ENCODE measurements at places on chromosomes 3 and 15. TPM values are rescaled to one million over a fixed set of nuclear protein-coding genes. Genes with fewer than 3 reads are reported as not detected.

ACSBG1 gene
- total RNA-seq: not detected

DNA sequence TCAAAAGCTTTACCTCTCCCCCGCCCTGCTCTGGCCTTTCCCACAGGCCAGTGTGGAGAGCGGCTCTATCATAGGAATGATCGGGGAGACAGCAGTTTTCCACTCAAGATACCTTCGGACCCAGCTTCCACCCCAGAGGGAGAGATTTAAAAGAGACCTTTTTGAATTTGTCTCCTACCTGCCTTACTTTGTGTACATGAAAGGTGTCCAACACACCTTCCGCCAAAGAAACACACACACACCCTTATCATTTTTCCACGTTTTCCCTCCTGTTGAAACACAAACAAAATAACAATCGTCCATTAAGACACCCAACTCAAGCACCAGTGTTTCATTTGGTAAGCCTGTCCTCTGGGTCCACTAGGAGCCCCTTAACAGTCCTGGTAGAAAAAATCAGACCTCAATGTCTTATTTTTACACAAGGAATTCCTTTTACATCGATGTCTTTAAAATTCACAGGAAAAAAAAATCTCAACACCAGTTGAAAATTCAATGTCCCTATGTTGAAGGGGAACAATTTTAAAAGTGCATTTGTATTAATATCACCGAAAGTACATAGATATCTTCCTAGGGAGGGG lies 4.0 kb downstream of the HES1 start:
- DNase-seq: no peak

DNA sequence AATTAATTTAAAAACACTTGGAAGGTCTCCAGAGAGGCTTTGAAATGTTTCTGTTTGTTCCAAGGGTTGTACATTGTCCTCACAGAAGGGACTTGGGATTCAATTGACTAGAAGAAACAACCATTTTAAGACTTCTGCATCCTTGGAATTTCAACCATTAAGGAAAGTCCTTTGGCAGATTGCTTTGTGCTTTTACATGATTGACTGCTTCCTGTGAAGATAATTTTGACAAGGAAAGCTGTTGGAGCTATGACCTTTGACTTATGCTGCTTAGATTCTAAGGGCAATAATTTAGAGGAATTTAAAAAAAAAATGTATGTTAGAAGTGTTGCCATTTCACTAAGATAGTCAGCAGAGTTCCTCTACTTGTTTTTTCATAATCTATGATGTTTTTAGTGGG lies 483.9 kb upstream of the TBL1XR1 start:
- DNase-seq: no peak

- DNase-seq: no peak
Measured at GRCh38 chr15:78950902-78951840, 6.3 kb upstream of the CTSH start.

DNA sequence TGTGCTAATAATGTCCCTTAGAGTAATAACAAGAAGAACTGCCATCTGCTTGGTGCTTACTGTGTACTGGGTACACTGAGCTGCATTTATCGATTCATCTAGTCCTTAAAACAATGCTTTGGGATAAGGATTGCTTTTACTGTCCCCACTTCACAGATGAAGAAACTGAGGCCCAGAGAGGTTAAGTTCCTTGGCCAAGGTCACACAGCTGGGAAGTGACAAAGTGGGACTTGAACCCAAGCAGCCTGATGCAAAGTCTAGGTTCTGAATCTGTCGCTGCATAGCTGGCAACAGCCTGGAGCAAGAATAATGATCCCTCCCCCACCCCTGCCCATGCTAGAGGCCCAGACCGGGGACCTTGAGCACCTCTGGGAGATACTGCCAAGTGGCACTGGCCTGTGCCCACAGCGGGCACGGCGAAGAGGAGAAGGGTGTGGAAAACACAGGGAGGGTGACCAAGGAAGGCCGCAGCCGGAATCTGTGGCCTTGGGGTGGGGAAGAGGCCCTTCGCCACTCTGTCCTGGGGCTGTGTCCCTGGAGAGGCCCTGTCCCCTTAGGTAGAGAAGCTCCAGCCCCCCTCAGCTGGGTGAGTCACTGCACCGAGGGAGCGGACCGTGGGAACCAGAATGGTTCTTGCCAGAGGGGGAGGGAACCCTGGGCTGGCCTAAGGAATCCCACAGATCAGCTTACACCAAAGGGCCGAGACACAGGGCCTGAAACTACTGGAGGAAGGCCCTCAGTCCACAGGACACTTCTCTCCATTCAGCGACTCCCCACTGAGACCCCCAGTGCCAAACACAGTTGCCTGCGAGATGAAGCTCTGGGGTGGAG lies 3.5 kb downstream of the PLXND1 start:
- DNase-seq: no peak

ST3GAL6 gene
- 0.78 TPM for total RNA-seq
